ENCODE measurements at places on chromosomes 1 and 21. TPM values are rescaled to one million over a fixed set of nuclear protein-coding genes. Genes with fewer than 3 reads are reported as not detected.

Gene CD1B
- not detected for total RNA-seq

Gene LRRC8D
- 3.4 TPM for total RNA-seq

- no peak for DNase-seq
These were observed 202.3 kb downstream of the TNR start for GRCh38 chr1:175540896-175541645.

DNA sequence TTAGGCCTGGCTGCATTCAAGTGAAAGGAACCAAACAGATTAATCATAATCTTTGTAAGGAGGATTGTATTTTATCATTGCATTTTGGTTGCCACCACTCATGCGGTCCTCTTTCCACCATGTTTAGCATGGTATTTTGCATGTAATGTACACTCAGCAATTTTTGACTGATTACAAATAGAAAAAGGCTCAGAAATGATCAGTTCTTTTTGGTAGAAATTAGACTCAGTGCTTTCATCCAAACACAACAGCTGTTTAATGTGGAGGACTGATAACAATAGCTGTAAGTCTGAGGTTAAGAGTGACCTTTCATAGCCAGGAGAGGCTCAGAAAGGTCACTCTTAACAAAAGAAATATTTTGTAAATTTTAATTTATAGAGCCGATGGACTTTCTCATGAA lies 25.3 kb upstream of the DPH5 start:
- DNase-seq: no peak

- DNase-seq: no peak
These were observed 7.3 kb upstream of the PMVK start for GRCh38 chr1:154943649-154944400.

GRCh38 chr21:26025536-26026512 lies 144.7 kb downstream of the APP start:
- no peak for DNase-seq

GRCh38 chr1:232267092-232267836 lies 362.7 kb downstream of the SIPA1L2 start:
- DNase-seq: no peak

GRCh38 chr1:234102583-234102982 lies 198.1 kb downstream of the SLC35F3 start:
- DNase-seq: no peak

DNA sequence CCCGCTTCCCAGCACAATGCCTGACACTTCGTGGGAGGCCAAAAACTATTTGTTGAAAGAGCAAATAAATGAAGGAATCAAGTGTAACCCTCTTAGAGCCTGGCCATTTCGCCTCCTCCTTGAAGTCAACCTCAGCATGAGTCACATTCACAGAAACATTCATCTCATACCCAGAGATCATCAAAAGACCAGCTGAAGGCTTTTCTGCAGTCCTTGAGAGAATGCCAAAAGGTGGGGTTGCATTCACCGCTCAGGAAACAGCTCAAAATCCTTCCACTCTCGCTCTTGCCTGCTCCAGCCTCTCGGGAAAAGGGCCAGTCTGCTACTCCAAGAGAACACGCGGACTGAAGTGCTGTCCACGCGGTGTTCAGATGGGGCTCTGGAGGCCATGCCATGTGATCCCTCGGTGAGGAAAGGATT lies 90.0 kb downstream of the VWA5B1 start:
- DNase-seq: no peak

Data from cardiac septum (tissue), 1 donor.